Activated naive CD8-positive, alpha-beta T cell treated with anti-CD3 and anti-CD28 coated beads, Interleukin-2, amount 50 U/mL, for 16 hours (primary cell): ENCODE measurements at places on chromosomes 11 and 22.

GRCh38 chr11:112315057-112315720 is 54.5 kb upstream of the PLET1 start:
- DNase-seq, result no peak

GRCh38 chr22:31605851-31606585 is 56.0 kb downstream of the PISD start:
- DNase-seq, result no peak

DNA sequence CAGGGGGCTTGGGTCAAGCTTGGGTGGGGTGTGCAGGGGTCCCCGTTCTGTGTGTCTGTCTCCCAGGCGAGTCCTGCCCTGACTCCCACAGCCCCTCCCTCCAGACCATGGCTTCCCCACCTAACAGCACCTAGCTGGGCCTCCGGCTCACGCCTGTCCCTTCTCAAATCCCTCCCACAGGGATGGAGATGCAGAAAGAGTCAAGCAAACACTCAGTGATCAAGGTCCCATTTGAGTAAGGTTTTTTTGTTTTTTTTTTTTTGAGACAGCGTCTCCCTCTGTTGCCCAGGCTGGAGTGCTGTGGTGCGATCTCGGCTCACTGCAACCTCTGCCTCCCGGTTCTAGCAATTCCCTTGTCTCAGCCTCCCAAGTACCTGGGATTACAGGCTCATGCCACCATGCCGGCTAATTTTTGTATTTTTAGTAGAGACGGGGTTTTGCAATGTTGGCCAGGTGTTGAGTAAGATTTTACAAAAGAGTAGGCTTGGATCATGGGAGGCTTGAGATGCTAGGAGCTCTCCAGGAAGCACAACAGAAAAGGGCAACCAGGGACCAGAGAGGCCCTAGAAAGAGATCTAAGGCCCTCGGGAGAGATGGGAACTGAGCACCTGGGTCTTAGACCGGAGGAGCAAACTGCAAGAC is 5.7 kb downstream of the APOBEC3D start:
- no peak for DNase-seq

DNA sequence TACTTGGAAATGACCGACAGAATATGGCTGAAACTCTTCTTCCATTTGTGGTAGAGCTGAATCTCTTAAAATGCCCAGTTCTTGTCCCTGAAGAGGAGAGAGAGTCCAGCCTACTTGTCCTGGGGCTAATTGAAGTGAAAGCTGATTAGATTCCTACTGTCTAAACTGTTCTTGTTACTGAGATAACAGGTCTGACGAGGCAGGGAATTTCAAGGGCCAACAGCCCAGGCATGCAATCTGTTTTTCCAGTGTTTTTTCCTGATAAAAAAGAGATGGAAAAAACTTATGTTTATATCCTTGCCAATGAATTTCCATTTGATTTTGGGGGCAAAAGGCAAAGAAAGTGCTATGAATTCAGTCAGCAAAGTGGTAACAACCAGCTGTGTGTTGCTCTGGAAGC is 195.5 kb downstream of the ETS1 start:
- DNase-seq, result no peak

DNA sequence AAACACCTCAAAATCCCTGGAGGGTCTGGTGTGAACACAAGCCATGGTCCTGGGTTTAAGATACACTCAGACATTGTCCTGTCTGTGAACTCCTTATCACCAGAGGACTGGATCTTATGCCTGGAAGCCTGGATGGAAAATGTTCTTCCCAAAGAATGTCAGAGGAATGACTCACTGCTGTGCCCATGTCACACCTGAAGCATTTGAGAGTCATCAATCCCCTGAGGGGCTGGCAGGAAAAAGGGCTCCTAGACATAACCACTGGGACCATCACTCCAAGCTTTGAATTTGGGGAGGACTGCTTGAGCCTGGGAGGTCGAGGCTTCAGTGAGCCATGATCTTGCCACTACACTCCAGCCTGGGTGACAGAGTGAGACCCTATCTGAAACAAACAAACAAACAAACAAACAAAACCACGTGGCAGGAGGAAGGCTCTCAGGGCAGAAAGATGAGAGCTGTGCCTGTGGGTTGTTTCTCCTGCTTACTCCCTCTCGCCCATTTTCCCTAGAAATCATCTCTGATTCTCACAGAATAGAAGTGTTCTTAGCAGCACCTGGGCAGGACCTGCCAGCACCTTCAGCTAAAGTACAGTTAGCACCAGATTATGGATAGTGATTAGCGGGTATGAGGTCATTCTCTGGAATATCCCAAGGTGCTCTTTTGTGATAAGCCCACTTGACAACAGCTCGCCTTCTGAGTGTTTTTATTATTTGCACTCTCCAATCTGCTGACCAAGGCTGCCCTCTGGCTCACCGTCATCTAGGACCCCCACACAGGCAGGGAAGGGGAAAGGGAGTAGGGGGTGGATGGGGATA is 11.9 kb upstream of the PRG2 start:
- no peak for DNase-seq
